GM23248 (cell line): ENCODE measurements at places on chromosomes 11 and 22. TPM values are rescaled to one million over a fixed set of nuclear protein-coding genes. Genes with fewer than 3 reads are reported as not detected.

DNA sequence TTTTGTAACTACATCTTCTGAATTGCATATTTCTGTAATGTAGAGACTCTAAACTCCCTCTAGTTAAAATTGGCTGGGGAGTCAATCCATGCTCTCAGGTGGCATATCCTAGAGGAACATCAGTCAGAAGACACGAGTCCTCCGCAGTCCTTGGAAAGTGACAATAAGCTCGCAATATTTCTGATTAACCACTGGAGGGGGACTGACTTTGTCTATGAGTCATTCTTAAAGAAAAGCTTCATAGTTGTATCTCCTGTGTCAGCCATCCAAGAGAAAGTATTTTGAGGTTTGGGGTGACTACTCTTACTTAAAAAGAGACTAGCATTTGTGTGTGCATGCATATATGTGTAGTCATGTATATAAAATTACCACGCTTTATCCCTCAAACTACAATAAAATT is 60.2 kb downstream of the SLN start:
- peak; percentile 9 for DNase-seq

GRCh38 chr11:111413849-111414248 is 34.8 kb upstream of the POU2AF1 start:
- no peak for DNase-seq

DNA sequence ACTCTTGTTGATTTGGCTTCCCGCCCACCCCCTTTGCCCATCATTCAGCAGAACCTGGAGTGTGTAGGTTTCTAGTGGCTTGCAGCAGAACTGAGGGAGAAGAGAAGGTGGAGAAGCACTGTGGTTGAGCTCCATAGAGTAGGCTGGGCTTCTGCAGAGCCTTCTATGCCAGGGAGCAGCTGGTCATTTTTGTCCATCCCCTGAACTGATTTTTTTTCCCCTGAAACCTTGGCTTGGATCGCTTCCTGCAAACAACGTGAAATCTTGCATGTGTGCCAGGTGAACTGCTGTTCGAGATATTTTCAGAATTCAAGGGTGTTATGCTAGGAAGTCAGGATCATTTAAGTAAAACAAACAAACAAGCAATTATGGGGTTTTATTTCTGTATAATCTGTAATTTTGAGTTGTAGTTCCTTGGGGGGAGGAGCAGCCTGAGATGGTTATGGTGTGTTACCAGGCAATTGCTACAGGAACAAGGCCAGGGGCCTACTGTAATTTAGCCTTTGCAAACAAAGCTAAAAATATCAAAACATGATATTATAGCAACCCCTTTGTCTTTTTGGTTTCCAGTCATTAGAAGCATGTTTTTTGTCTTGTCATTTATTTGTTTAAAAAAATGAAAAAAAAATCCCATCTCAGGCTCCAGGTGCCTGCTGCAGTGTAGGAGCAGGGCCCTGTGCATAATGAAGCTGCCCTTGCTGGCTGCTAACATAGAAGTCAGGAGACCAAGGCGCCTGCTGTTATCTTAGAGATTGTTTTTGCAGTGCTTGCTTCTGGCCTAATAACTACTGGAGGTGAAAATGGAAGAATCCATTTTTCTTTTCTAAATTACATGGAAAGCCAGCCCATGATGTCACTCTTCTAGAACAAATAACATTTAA is 152.4 kb upstream of the TTC12 start:
- no peak for DNase-seq

DNA sequence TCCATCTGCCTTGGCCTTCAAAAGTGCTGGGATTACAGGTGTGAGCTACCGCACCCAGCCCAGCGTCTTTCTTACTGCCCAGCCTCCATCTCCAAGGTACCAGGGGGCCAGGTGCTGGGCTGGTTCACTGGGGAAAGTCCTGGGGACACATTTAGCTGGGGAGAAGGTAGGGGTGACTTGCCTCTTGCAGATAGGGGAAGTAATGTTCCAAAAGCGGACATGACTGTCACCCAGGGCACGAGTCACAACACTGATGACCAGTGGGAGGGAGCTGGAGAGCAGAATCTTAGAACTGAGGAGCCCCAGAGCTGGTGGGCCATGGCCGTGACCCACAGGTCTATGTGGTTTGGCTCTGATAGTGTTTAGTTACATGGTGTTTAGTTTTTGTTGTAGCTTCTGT is 2.4 kb upstream of the SLC15A3 start:
- no peak for DNase-seq

- no peak for DNase-seq
Observed at GRCh38 chr11:130404727-130405126, 23.7 kb downstream of the ADAMTS8 start.

- DNase-seq: peak; percentile 52
Observed at GRCh38 chr11:106959800-106960199, 58.5 kb downstream of the GUCY1A2 start.

DSCAML1 gene
- not detected in 2 replicates for total RNA-seq

- peak; percentile 86 for DNase-seq
Observed at GRCh38 chr11:26841818-26842473, 120.1 kb upstream of the SLC5A12 start.

DNA sequence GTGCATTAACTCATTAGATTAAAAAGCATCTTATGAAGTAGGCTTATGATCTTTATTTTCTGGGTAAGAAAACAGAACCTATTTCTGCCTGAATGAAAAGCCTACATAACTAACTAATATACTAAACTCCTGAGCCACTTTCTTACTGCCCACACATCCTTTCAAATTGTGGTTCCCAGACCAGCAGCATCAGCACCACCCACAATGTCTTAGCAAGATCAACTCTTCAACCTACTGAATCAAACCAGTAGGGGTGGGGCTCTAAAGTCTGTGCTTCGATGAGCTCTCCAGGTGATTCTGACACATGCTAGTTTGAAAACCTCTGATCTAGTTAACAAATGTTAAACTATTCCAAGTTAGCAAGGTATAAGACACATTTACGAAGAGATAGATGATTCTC is 462.4 kb downstream of the DLG2 start:
- no peak for DNase-seq

SCARF2 gene
- total RNA-seq: 45.6 and 46.9 TPM in 2 replicates

DEUP1 gene
- not detected in 2 replicates for total RNA-seq

DNA sequence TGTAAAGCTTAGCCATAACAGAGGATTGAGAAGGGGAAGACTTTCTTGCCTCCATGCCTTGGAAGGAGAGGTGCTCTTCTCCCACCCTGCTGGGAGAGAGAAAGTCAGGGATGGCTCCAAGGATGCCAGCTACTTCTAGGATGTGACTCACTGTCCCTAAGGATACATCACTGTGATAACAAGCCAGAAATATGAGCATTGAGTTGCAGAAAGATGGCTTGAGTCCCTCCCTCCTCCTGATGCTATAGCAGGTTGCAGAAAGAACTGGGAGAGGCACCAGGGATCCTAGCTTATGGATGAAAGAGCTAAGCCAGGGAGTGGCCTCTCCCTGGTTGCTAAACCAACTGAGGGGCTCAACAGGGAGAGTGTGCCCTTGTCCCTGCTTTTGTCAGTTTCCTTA is 27.8 kb upstream of the FJX1 start:
- peak; percentile 78 for DNase-seq

- DNase-seq: peak; percentile 58
Observed at GRCh38 chr11:123212406-123212805, 17.4 kb upstream of the CLMP start.

- no peak for DNase-seq
Observed at GRCh38 chr11:125586623-125587022, 6.0 kb upstream of the STT3A start.

CLCF1 gene
- 33.0 and 39.1 TPM in 2 replicates for total RNA-seq

DNA sequence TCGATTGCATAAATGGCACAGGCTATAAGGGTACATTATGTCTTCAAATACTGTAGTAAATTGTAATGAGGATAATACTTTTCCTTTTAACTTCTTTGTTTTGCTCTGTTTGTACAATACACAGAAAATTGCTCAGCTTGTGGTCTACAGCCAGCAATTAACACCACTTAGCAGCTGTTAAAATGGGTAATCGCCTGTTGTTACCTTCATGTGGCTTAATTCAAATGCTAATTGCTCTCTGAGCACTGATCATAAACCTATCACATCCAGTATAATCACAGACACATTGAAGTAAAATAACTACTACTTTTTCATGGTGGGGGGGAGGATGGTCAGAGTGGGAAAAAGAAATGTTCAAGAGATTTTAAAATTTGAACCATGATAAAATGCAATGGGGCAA is 1164.1 kb upstream of the CNTN5 start:
- no peak for DNase-seq

DNA sequence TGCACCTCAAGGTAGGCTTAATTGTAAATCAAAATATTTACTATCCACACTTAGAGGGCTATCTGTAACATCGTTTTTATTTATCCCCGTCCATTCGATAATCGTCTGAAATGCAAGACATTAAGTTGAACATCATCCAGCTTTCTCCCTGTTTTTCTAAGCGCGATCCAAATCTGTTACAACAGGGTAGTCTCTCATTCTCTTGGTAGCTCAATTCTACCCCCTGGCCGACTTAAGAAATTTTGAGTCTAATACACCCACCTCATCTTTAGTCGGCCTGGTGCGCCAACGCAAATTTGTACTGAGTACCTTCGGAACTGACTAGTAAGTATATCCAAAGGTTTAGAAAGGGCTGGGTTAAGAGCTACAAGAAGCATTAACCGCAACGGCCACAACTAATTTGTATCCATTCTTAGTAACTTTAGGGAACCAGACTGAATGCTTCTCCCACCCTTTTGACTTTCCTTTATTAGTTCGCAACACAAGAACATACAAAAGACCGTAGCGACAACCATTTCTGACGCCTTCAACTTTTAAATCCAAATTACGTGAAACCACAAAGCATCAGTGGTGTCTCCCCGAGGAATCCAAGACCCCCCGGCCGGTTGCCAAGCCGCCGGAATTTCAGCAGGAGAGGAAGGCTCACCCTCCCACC is 1.0 kb upstream of the ZNF143 start:
- peak; percentile 76 for DNase-seq

CST6 gene
- 15.3 and 21.9 TPM in 2 replicates for total RNA-seq

KCNQ1OT1 gene
- total RNA-seq: 0.86 and 1.1 TPM in 2 replicates

DNA sequence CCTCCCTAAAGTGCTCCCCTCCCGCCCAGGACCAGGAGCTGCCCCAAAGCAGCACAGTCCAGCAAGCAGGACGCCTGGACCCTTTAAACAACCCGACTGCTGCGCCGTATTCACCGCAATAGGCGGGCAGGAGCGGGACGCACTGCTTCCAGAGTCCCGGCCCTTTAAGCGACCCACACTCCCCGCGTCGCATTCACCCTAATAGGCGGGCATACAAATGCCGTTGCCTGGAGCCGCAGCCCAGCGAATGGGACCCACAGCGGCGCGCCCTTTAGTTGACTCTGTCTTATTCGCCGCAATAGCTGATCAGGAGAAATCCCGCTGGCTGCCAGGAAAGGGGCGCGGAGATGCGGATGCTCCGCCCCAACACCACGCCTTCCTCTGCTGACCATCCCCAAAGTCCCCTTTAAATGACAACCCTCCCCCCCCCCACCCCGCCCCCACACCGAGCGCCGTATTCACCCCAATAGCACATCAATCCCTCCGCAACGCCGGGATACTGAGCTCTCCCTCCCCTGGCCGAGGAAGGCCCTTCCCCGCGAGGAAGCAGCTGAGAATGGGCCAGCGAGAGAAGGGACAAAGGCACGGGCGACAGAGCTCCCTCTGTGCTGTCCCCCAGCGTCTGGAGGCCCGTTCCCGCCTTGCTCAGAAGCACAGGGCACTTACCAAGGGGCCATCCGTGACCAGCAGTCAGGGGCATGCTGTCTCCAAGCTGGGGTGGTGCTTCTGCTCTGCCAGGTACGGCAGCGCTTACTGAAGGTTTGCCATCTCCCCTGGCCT is 4.7 kb downstream of the OSBPL5 start:
- peak; percentile 95 for DNase-seq

BRSK2 gene
- 0.11 and 0.13 TPM in 2 replicates for total RNA-seq

NLRP6 gene
- not detected in 2 replicates for total RNA-seq

DNA sequence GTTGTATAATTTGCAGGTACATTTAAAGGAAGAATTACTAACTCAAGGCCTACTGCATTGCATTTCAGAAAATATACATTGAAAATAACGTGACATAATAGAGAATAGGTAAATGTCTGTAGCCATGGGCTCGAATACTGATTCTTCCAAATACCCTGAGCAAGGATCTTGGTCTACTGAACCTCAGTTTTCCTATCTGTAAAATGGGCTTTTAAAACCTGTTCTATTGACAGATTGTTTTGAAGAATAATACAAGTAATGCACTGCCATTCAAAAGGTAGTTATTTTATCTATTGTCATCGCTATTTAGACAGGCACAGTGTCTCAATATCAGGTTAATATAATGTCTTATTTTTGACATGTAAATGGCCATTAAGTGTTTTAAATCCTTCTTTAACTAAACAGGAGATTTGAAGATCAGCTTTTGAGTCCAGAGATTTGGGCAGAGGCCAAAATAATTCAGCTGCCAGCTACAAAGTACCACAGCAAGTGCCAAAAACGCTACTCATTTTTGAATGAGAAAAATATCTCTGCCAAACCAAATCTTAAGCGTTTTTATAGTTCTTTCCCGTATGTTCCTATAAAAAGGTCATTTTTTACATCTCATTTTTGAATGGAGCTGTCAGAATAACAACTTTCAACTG is 56.7 kb downstream of the CTSC start:
- DNase-seq: peak; percentile 44

CACNA1I gene
- not detected in 2 replicates for total RNA-seq

DNA sequence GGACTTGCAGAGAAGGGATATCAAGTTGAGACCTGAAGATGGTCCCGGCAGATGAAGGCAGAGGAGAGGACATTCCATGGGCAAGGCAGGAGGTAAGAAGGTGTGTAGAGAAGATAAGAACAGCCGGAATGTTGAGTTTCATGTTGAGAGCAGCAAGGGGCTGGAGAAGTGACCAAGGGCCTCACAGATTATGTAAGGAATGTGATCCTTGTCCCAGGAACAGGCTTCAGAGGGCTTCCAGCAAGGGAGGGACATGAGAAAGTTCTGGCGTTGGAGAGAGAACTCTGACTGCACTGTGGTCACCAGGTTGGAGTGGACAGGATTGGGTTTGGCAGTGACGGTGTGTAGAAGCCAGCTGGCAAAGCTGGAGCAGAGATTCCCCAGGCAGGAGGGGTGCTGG is 27.6 kb upstream of the PPFIA1 start:
- no peak for DNase-seq

- no peak for DNase-seq
Observed at GRCh38 chr11:61610905-61611304, 30.0 kb upstream of the SYT7 start.

- DNase-seq: peak; percentile 97
Observed at GRCh38 chr22:29031227-29032011, 30.2 kb downstream of the C22orf31 start.

MN1 gene
- 24.8 and 25.9 TPM in 2 replicates for total RNA-seq

- DNase-seq: no peak
Observed at GRCh38 chr11:112582366-112582765, 321.7 kb upstream of the PLET1 start.

- DNase-seq: peak; percentile 63
Observed at GRCh38 chr11:118171269-118172062, 5.0 kb downstream of the SCN2B start.
